Stomach (tissue), 19 donors: ENCODE measurements at places on chromosomes 5 and 9.

GRCh38 chr9:18067548-18068120, 406.3 kb upstream of the ADAMTSL1 start:
- no peak for DNase-seq

- DNase-seq, result no peak
Observed at GRCh38 chr9:89512382-89512781, 14.5 kb upstream of the SEMA4D start.

- no peak for DNase-seq
Observed at GRCh38 chr5:109506556-109506955, 96.8 kb upstream of the PJA2 start.

GRCh38 chr5:134079748-134080581, 34.5 kb upstream of the TCF7 start:
- DNase-seq, result no peak

- no peak for DNase-seq
Observed at GRCh38 chr5:115336964-115337363, 40.5 kb upstream of the CCDC112 start.

DNA sequence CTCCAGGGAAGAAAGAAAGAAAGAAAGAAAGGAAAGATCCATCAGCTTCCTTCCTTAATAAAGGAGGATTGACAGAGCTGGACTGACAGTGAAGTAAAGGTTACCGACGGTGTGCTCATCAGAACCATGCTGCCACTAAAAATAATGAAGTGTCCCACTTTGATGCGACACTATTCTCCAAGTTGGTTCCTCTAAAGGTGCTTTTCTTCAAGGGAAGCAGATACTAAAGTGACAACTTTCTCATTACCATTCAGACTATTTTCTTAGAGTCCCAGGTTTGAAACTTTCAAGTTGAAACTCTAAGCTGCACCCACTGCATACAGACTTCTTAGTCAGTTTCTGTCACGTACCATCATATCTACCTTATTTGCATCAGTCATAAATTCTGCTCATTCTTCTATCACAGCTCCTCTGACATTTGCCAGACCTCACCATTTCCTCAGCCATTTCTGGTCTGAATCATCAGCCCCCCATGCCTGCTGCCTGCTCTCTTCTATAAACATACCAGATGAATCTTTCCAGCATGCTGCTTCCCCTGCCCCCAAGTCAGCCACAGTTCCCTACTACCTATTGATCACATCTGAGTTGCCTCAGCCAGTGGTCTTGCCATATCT, 177.6 kb downstream of the DEPDC1B start:
- no peak for DNase-seq

GRCh38 chr5:37396352-37396751, 17.2 kb downstream of the WDR70 start:
- no peak for DNase-seq

GRCh38 chr5:179564526-179564925, 14.2 kb downstream of the RUFY1 start:
- DNase-seq, result no peak

DNA sequence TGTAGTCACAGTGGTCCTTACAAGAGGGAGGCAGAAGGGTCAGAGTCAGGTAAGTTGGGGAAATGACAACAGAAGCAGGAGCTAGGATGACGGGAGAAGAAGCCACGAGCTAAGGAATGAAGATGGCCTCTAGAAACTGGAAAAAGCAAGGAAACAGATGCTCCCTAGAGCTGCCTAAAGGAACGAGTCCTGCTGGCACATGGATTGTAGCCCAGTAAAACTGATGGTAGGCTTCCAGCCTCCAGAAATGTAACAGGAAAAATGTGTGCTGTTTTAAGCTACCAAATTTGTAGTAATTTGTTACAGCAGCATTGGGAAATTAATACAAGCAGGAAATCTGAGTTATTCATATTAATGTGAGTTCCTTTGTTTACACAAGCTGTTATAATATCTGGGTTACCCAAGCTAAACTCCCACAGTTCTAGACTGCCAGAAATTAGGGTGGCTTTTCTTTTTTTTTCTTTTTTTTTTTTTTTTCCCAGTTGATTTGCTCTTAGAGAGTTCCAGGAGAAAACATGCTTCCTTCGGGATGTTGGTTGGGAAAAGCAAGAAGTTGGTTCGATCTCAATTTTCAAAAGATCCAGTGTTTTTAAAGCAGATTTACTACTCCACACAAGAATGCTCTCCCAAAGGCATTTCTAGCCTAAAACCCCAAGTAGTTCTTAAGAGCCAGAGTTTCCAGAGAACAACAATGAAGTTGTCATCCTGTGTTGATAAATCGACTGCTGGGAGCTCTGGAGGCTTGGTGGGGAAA, 400.0 kb upstream of the SLC24A2 start:
- DNase-seq, result no peak

GRCh38 chr5:156391139-156391538, 64.2 kb downstream of the SGCD start:
- DNase-seq, result peak; percentile 82

- DNase-seq, result peak; percentile 93
Observed at GRCh38 chr5:108727651-108728565, 19.8 kb upstream of the FER start.

GRCh38 chr9:130745829-130746228, 52.2 kb downstream of the EXOSC2 start:
- no peak for DNase-seq

- no peak for DNase-seq
Observed at GRCh38 chr9:71944754-71945375, 33.4 kb downstream of the C9orf85 start.

DNA sequence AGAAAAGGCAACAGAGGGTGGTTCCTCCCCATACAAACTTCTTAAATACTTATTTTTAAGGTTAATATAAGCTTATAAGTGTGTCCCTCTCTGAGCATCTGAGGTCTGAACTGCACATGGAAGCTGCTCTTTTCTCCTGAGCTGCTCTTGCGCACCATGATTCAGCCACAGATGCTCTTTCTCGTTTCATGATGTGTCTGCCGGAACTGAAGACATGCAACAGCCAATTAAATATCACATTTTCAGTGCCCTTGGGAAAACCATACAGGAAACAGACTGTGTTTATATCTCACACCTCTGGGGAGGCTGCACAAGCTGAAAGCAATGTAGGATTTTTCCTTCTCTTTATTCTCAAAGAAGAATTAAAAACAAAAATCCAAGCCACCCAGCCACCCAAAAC, 96.8 kb upstream of the NREP start:
- no peak for DNase-seq

- no peak for DNase-seq
Observed at GRCh38 chr9:75812141-75812540, 78.3 kb upstream of the PCSK5 start.

DNA sequence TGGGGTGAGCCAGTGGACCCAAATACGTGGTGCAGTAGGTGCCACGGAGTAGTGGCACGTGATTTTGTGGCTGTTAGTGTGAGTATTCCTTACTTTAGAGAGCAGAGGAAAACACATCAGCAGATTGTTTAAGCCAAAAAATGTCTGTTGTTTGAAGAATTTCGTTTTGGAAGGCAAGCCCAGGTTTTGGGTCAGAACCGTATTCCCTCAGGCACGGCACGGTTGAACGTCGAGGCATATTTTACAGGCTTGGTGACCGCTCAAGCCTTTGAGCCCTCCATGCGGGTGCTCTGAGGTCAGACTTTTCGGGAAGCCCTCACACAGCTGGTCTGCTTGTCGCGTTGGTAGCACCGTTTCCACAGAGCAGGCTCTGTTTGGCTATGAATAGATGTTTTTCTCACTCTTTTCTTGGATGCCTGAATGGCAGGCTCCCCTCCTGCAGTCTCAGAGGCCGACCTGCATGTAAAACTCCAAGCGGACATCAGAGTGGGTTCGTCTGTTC, 27.2 kb downstream of the NEK6 start:
- DNase-seq, result no peak

DNA sequence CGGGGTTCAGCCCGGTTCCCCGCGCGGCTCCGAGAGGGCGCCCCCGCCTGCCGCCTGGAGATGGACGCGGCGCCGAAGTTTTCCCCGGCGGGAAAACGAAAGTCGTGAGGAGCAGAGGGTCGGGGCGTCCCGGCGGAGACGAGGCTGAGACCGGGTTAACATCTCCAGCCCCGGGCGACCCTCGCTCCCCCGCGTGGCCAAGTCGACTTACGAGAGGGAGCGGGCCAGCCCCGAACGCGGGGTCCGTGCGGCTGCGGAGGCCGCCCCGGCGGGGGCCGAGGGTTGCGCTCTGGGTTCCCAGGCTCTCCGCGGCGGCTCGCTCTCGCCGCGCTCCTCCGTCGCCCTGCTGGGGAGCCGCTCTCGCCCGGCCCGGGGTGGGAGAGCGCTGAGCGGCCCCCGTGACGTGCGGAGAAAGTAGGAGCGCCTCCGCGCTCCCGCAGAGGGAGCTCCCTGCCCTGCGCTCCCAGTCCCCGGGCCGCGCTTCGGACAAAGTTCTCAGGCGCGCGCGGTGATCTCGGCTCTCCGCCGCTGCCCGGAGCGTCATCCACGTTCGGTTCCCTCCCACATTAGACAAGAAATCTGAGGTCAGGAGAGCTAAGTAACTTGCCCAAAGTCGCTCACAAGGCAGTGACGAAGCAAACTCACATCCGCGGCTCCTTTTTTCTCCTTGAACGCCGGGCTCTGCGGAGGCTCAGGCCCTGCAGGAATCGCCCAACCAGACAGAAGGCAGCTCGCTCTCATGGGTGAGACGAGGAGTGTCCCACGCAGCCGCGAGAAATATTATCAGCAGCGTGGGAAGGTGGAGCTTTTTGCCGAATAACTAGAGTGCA, 1.2 kb upstream of the GCNT4 start:
- DNase-seq, result peak; percentile 91

- DNase-seq, result no peak
Observed at GRCh38 chr5:71537687-71538086, 49.5 kb upstream of the MCCC2 start.

GRCh38 chr5:61817472-61818326, 485.6 kb downstream of the ZSWIM6 start:
- peak; percentile 36 for DNase-seq

GRCh38 chr5:121741156-121741555, 110.5 kb upstream of the FTMT start:
- DNase-seq, result no peak

- DNase-seq, result no peak
Observed at GRCh38 chr9:129866394-129867135, 31.3 kb downstream of the USP20 start.

DNA sequence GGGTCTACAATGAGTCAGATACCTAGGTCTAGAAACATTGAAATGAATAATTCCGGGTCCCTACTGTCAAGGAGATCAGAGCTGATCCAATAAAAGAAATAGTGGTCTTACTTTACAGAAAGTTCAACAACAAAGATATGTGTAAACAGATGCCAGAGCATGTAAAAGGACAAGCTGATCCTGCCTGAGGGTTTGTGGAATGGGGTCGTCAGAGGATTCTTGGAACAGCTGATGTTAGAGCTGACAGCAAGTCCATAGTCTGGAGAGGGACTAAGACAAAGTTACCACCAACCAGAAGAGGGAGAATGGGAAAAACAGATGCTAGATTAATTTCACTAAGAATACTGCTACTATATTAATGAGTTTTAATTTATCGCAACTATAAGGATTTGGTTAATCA, 71.5 kb downstream of the FREM1 start:
- DNase-seq, result no peak
